ENCODE measurements at places on chromosomes 12 and 14.

- DNase-seq, result no peak
Observed at GRCh38 chr12:20154052-20154451, 214.3 kb upstream of the PDE3A start.

- no peak for DNase-seq
Observed at GRCh38 chr12:90562671-90563070, 392.3 kb downstream of the CCER1 start.

DNA sequence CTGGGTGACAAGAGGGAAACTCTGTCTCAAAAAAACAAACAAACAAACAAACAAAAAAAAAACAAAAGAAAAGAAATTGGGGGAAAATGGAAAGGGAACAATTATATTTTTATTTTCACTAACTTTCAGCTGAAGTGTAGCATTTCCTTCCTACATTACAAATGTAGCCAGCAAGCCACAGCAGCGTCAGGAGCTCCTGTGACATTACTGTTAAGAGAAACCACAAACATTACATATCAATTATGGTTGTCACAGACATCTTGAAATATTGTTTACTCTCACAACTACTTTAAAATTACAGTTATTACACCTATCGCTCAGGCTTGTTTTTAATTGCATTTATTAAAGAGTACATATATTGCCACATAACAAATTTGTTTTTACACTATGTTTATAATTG lies 49.8 kb upstream of the SLC24A4 start:
- no peak for DNase-seq

GRCh38 chr12:131963381-131963780 lies 13.6 kb downstream of the EP400 start:
- no peak for DNase-seq

DNA sequence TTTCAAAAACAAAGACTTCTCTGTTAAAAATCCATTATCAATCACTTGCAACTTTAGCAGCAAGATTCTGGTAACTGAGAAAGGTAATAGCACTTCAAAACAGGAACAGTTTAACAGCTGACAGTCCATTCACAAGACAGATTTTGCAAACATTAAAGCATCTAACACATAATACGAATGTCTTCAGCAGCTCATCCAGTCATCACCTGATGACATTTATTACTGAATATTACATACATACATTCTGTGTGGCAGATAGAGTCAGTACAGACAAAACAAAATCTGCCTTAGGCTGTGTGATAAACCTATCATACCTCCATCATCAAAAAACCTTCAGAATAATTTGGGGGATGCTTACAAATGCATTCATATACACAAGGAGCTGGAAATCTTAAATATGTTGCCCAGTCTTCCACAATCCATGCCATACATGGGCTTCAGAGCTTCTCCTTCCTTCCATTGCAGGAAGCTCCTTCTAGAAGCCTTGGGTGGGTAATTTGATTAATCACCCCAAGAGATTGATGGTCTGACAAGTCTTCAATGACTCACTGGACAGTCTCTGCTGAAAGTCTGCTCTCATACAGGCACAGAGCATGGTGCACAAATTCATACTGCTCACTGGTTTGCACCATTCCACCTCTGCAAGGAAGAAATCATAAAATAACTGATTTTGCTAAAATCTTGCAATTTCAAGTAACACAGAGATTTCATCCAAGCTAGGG lies 1.6 kb upstream of the PTPRB start:
- no peak for DNase-seq

- DNase-seq, result no peak
Observed at GRCh38 chr12:2329661-2330210, 276.9 kb downstream of the CACNA1C start.

DNA sequence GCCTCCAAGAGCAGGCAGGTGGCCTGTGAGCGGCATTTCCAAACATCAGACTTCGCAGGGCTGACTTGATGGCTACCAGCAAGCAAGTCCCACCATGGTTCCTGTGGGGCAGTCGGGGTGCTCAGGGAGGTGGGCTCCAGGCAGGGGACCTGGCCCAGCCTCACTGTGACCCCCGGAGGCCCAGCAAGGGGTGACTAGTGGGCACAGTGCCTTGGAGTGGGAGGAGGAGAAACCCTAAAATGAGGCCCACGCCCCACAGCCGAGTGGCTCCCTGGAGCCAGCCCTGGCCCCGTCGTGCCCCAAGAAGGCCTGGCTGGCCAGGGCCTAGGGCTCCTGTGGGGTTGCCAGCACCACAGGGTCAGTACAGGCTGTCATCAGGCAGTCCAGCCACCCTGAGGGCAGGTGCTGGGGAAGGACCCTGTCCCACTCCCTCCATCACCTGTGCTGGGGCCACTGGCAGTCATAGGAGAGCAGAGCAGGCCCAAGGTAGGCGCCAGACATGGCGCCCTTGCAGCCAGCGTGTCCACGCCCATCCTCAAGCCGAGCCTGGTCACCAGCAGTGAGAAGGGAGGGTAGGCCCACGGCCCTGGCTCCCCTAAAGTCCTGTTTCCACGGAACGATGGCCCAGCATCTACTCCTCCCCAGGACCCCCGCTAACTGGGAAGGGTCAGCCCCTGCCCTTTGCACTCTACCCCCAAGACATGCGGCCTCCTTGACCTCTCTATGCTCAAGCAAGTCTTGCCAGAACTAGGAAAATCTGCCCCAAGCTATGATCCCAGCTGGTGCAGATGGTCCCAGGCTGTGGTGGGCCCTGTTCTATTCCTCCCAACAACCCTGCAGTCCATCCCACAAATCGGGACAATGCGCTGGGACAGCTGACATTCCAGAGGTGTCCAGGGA lies 144.2 kb upstream of the C14orf180 start:
- DNase-seq, result no peak

GRCh38 chr12:43104494-43104893 lies 447.5 kb downstream of the ADAMTS20 start:
- no peak for DNase-seq

DNA sequence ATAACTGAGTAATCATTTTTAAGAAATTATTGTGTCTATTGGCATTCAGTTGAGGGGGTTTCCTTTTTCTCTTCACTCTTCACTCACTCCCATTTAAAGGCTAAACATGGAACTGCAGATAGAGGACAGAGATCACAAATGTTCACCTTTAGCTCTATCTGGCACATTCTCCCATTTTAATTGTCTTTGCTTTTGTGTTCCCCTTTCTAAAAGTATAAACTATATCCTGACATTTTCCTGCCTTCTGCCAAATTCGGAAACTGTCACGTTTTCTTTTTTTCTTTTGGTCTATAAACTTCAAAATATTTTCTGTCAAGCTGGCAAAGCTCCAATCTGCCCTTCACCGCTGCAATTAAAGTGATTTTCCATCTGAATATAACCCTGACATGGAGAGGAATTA lies 219.8 kb upstream of the CDKN3 start:
- no peak for DNase-seq

- DNase-seq, result no peak
Observed at GRCh38 chr14:22919601-22919921, 612 bp upstream of the RBM23 start.

DNA sequence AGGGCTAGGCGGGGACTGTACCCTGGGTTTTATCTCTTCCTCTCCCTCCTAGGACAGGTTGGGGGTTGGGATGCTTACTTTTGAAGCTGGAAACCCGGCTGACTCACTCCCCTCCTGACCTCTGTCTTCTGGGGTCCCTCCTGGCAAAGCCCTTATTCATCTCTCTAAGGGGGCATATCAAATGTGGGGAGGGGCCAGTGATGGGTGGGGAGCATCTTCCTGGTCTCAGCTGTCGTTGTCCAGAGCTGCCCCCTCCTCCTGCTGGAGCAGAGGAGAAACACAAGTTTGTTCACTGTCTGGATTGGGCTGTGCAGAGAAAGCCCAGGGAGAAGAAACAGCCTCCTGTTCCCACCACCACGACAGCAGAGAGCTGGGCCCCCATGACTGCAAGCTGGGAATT lies 85.8 kb downstream of the TNFAIP2 start:
- DNase-seq, result no peak

DNA sequence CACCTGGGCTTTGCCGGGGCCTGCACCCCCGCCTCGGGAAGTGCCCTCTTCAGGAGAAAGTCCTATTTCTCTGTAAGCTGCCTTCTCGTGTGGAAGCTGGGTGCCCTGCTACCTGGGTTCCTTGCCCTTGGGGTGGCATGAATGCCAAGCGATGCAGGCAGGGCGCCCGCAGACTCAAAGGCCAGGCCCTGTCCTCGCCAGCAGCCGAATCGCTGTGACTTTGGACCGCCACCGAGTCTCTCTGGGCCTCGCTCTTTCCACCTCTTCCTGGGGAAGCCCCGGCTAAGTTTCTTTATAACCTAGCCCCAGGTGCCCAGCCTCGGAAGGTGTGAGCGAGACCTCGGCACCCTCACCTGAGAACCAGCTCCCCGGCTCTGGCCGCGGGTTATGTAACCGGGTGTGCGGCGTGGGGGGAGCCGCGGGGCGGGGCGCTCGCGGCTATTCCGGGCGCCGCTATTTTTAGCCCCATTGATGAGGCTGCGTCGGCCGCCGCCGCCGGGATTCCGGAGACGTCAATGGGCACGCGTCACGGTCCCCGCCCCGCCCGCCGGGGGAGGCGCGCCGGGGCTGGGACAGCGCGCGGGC lies 14.6 kb upstream of the NR4A1 start:
- DNase-seq, result peak; percentile 85

DNA sequence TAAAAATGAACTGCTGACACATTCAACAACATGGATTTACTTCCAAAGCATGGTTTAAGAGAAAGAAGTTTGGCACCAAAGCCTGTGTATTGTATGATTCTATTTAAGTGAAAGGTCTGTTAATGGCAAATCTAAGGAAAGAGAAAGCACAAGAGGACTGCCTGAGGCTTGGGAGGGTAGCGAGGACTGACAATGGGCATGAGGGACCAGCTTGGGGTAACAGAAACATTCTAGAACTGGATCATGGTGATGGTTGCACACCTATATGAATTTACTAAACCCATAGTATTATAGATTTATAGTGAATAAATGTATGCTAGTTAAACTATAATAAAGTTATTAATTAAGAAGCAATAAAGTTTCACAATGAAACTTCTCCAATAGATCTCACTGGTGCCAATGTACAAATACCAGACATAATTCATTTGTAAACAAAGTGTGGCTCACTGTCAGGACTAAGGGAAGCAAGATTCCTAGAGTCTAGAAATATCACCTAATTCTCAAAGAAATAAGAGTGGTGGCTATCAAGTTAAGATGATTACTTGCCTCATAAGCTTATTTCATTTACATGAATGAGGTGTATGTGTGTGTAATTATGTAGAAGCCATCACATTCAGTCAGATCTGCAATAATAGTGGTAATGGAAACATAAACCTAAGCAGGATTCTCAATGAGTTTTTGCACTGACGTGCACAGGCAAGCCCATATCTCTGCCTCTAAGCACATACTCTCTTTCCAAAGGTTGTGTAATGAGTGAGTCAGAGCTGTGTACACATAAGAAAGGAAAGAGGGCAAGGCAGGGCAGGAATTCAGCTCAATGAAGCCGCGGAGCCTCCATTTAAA lies 353.4 kb downstream of the KCNH5 start:
- no peak for DNase-seq

- no peak for DNase-seq
Observed at GRCh38 chr14:92692822-92693226, 55.6 kb downstream of the LGMN start.

Measured in activated naive CD8-positive, alpha-beta T cell treated with anti-CD3 and anti-CD28 coated beads for 36 hours (primary cell).